ENCODE measurements at places on chromosomes 12 and 14.

GRCh38 chr14:61929651-61930050 lies 167.4 kb downstream of the SNAPC1 start:
- DNase-seq, result no peak

DNA sequence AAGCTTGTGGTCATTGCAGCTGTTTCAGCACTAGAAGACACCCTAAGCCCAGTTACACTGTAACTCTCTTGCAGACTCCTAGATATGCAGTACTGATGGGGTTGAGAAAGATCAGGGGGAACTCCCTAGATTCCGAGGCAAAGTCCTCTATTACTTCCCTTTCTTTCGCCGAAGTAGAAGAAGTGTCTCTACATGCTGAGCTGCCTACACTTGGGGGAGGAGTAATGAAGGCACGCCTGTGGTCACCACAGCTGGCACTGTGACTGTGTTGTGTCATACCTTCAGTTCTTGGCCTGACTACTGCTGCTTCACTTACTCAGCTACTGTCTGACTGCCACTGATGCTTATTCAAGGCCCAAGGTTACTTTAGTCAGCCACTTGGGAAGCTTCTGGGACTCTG lies 35.1 kb upstream of the RPL10L start:
- no peak for DNase-seq

GRCh38 chr14:21369949-21370679 lies 13.7 kb downstream of the SUPT16H start:
- no peak for DNase-seq

GRCh38 chr12:72313806-72314205 lies 41.6 kb downstream of the TRHDE start:
- DNase-seq, result no peak

GRCh38 chr12:106171117-106171750 lies 32.5 kb upstream of the NUAK1 start:
- DNase-seq, result no peak

GRCh38 chr12:124636138-124636978 lies 68.9 kb upstream of the NCOR2 start:
- DNase-seq, result no peak

- no peak for DNase-seq
Measured at GRCh38 chr12:124906606-124907261, 7.7 kb downstream of the UBC start.

DNA sequence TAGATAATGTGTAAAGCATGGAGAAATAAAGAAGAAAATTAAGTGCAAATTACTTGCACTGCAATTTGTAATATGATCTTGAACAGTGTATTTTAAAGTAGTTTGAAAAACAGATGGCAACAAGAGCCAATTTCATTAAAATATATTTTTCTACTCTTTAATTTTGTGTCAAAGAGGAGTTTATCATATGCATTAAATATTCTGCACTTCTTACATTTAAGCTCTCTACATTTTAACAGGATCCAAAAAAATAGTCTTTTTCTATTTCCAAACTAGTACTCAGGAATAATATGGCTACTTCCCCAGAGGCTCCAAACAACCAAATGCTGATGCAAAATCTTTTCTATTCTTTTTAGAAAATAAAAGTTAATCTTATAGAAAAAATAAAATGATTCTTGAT lies 1221.5 kb downstream of the FSCB start:
- DNase-seq, result no peak

DNA sequence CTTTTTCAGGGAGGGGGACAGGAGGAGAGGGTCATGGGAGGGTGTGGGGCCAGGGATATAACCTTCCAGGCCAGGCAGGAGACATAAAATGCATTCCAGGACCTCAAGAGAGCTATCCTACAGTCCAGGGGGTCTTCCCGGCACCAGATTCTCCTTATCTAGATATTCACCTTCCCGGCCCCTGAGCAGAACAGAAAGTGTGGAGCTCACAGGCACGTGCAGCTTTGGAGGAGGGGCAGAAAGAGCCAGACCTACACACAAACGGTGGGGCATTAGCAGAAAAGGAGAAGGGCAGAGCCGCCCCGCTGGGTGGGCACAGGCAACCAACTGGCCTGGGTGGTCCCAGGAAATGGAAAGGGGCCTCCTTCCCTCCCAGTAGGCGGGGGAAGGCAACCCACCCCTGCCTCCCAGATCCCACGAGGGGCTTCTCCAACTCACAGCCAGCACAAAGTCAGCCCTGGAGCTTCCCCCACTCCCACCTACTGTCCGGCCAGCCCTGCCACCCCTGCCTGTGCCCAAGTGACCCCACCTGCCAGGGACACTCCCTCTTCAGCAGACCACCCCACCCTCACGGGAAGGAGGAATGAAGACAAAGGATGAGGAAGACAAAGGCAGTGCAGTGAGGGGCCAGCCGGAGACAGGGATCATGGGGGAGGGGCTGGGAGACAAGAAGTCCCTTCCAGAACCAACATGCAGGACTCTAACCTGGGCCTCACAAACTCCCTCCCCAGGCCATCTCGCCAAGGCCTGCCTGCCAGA lies 33.3 kb downstream of the CCDC85C start:
- no peak for DNase-seq

GRCh38 chr12:62530596-62530995 lies 64.0 kb downstream of the MON2 start:
- DNase-seq, result no peak

DNA sequence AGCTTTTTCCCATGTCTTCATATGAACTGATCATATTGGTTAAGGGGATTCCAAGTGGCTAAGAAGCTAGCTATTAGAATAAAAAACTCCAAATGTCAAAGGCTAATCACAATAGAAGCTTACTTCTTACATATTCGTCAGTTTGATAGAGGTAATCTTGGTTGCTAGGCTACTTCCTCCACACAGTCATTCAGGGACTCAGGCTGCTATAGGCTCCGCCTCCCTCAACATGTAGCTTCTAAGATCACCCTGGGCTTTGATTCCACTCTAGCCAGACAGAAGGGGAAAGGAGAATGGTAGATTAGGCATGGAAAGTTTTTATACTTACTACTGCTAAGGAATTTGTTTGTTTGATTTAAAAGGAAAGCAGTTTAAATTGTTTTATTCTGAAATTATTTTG lies 207.9 kb downstream of the EFCAB11 start:
- DNase-seq, result no peak

DNA sequence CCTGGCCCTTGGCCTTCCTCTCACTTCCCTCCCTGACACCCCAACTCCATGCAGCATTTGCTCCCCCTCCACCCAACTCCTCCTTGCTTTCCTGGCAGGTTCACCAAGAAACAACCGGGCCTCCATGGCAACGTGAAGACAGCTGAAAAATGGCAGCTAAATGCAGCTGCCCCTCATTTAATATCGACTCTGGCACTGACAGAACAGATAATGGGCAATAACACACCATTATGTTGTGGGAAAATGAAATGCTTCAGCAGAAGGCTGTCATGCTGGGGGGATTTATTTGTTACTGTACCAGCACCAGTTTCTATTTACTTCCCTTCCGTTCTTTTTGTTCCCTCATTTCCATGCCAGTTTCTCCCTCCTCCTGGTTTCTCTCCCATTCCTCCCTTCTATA lies 440.8 kb downstream of the NRXN3 start:
- DNase-seq, result no peak

GRCh38 chr14:100715803-100716202 lies 10.9 kb upstream of the DLK1 start:
- DNase-seq, result no peak

Measured in vagina (tissue), 2 donors.